ENCODE measurements at places on chromosomes 12 and 14. TPM values are rescaled to one million over a fixed set of nuclear protein-coding genes. Genes with fewer than 3 reads are reported as not detected.

NANOG gene
- total RNA-seq, result not detected

ENTPD5 gene
- 6.9 TPM for total RNA-seq

GLIPR1 gene
- total RNA-seq, result 30.3 TPM

STAC3 gene
- 0.36 TPM for total RNA-seq

COX8C gene
- not detected for total RNA-seq

FAM234B gene
- 4.7 TPM for total RNA-seq

ESYT1 gene
- 63.6 TPM for total RNA-seq

NAA25 gene
- total RNA-seq, result 18.6 TPM
